ENCODE measurements at places on chromosomes 1 and 21.

DNA sequence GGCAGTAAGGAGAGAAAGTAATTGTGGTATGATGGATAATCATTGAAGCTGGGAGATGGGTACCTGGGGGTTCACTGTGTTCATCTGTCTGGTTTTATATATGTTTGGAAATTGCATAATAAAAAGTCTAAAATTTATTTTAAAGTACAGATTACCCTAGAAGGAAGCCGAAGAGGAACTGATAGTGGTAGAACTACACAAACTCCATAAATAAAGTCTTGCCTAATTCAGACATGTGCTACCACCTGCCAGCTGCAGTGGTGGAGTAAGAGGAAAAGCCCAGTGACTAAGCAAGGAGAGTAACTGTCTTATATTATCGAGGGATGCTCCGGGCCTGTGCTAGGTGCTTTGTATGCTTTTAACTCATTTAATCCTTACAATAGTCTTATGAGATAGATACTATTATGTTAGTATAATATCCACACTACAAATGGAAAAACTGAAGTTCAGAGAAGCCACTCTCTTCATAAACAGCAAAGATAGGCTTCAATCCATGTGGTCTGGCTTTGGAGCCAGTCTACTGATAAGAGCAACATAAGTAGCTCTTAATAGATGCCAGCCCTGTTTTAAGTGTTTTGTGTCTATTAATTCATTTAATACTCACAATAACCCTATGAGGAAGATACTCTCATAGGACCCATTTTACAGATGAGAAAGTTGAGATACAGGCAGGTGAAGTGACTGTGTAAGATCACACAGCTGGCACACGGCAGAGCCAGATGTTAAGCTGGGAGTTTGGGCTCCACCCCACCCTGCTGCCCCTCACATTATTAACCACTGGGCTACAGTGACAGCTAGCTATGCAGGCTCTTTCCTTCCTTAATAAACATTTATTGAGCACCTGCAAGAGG, 56.8 kb upstream of the HNRNPU start:
- no peak for DNase-seq

DNA sequence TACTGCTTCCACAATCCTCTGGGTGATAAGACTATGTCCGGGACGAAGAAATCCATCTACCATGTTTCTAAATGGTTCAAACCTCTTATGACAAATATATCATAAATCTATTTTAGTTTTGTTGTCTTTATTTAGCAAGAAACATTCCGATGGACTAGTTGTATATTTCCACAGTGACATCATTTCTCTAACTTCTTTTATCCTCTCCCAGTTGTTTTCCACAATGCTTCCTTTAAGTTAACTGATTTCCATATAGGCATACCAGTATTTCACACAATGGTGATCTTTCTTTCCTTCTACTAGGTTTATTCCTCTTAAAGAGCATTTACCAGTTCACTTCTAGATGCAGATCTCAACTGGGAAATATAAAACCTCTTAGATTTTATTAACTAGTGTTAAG, 44.8 kb downstream of the USP1 start:
- DNase-seq: no peak

GRCh38 chr1:230458509-230458908, 32.4 kb upstream of the PGBD5 start:
- DNase-seq: no peak

- DNase-seq: peak; percentile 54
These were observed 45.3 kb downstream of the MRPL39 start for GRCh38 chr21:25561668-25562641.

GRCh38 chr1:168379104-168379860, 98.6 kb downstream of the TBX19 start:
- no peak for DNase-seq

DNA sequence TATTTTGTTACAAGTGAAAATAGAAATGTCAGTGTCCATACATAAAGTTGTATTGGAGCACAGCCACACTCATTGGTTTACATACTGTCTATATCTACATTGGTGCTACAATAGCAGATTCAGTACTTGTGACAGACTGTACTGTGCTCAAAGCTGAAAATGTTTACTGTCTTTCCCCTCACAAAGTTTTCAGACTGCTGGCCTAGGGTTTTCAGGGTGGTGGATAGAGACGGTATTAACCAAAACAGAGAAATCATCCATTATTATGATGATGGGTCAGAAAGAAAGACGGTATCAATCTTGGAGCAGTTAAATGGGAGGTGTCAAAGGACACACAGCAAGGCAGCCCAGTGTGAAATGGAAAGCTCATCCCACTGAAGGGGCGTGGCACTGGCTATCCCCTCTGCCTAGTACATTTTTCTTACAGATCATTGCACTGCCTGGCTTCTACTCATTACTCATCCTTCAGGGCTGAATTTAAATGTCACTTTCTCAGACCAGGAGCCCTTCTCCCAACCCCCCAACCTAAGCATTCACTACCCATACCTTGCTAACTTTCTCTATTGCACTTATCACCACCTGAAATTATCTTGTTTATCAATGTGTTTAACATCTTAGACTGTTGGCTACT, 10.2 kb downstream of the JAK1 start:
- DNase-seq: no peak

- DNase-seq: no peak
These were observed 9.5 kb upstream of the YRDC start for GRCh38 chr1:37817481-37817880.

DNA sequence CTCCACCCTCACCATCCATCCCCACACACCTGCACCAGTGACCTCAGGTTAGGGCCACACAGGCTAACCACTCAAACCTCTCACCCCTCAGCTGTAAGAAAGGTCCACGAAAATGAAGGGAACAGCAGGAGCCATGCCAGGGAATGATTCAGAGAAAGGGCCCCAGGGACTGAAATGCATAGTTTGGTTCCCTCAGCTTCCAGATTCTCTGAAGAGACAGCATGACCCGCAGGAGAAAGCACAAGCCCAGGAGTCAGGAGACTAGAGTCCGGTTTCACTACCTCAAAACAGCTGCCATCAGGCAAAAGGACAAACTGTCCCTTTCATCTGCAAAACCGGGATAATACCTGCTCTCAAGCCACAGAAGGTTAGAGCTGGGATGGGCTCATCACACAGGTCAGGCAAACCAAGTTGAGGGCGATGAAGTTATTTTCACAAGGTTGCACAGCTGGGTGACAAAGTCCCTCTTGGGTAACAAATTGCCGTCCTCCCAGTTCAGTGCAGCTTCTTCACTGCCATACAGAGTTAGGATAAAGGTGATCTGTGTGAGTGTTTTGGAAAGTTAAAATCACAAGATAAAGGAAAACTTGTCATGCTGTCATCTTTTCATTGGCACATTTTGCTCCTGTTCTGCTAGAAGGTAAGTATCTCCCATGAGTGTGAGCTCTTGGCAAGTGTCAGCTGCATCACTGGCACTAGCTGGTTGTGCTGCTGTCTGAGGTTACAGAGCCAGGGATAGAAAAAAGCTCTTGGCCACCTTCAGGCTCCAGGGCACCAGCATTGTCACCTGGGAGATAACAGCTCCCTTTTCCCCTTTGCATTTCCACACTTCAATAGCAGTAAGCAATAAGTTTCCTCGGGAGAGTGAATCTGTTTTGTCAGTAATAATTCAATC, 120.4 kb downstream of the KCNH1 start:
- no peak for DNase-seq

GRCh38 chr1:244077473-244078220, 26.6 kb downstream of the ZBTB18 start:
- no peak for DNase-seq

- DNase-seq: no peak
These were observed 599 bp upstream of the TMEM240 start for GRCh38 chr1:1540818-1541628.

DNA sequence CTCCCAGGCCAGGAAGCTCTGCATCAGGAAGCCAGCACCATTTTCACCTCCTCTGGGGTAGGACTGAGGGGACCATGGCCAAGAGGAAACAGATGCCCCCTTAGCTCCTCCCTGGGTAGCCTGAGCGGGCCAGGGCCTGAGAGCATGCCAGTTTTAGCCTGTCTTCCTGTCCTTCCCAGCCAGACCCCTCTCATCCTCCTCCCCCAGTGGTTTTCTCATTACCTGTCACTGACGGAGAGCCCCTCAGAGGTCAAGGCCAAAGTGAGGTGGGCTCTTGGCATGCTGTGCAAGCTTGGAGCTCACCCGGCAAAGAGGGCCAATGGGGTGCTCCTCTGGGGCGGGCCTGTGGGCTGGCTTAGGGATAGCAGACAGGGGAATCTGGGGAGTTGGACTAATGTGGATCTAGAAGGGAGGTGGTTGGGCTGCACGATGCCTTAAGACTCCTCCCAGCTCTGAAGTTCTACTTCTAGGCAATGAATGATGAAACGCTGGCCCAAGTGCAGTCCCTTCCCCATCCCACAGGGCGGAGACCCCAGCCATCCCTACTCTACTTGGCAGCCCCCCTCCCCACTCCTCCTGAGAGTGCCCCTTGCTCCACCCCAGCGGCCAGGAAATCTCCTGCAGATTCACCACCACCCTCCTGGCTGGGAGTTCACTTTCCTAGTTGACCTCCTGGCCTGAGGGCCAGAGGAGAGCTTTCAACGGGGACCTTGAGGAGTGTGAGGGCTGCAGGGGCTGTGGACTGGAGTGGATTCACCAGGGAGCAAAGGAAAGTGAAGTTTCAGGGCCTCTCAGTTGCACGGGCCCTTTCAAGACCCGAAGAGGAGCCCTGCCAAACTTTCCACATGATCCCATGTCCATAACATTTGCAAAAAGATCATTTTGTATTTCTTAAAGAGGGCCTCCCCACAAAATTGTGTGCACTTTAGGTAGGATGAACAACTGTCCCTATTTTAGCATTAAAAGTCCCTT, 9.4 kb upstream of the LMNA start:
- no peak for DNase-seq

DNA sequence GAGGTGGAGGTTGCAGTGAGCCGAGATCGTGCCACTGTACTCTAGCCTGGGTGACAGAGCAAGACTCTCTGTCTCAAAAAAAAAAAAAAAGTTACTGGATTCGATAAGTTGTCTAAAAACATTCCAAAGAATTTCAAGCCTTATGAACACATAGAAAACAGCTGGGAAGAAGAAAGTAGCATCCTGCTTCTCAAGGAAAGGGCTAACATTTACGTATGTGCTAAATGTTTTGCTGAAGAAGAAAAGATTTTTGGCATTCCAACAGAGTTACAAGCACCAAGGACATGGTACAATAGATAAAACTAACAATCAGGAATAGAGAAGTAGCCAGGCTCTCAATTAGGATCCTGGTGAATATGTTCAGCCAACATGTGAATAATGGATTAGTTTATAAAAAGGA, 69.8 kb downstream of the HFM1 start:
- DNase-seq: no peak

DNA sequence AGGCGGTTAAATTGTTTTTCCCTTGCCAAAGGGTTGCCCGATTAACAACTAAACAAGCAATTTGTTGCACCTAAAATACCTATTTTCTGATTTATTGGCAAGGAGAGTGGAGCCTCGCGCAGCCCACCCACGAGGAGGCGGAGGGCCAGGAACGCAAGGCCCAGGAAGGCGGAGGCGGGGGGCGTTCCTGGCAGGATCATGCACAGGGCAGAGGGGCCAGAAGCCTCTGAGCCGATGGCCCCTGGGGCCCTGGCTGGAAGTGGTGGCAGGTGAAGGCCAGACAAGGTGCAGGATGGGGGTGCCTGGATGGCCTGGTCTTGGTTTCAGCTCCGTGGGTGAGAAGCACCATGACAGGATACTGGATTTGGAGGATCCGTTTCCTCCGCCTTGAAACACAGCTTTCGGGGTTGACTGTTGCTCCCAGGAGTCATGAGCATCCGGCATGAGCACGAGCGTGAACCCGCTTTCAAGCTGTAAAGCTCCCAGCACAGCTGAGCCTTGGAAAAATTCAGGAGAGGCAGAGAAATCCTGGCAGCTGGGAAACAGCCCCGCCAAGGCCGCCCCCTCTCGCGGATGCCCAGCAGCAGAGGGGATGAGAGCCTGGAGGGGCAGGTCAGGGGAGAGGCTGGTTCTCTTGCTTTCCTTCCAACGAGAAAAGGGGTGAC, 35.0 kb downstream of the AJAP1 start:
- DNase-seq: no peak

GRCh38 chr21:43034101-43034500, 41.5 kb downstream of the CBS start:
- no peak for DNase-seq

DNA sequence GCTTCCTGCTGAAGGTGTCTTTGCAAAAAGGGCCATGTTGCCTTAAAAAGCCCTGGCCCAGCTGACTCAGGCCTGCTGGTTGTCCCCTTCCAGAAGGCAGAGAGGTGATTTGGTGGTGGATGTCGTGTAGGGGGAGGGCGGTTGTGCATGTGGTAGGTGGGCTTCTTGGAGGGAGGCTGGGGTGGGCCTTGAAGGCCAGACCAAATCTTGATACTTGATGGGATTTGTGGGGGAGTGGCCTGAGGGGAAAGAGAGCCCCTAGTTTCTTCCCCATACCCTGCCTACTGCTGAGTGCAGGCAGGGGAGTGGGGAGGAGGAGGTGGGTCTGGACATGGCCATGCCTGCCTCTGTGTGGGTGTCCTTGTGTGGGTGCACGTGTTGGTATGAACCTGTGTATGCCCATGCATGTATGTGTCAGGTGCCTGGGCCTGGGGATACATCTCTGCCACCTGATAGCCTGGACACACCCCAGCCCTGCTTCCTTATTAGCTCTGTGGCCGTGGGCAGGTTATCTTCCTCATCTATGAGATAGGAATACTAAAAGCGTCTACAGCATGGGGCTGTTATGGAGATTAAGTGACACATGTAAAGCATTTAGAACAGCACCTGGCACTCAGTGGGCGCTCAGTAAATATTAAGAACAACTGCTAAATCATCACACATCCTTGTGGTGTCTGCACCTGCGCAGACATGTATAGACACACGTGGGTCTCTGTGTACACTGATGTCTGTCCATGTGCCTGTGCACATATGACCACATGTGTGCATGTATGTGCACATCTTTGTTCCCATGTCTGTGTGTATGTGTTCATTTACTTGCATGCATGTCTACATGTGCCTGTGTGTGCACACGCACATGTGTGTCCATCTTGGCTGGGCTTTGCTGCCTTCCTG, 17.0 kb downstream of the FAM151A start:
- DNase-seq: no peak

DNA sequence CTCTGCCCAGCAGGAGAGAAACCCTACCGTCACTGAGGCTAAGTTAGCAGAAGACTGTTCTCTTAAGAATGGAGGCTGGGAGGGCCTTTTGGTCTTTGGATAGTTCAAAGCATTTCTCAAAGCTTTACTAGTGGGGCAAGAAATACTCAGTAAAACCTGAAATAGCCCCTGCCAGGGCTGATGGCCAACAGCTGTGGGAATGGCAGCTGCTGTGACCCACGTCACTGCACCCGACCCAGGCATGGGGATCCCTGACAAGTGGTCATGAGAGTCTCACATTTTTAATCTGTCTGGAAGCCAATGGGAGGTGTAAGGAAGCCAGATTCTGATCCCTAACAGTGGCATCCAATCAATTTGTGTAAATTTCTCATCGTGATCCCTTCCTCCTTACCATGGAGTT, 44.5 kb upstream of the ENAH start:
- DNase-seq: no peak

- no peak for DNase-seq
These were observed 4.7 kb downstream of the DDI2 start for GRCh38 chr1:15621975-15622374.

GRCh38 chr1:197912739-197913494, 4.3 kb upstream of the LHX9 start:
- DNase-seq: no peak

All from stimulated activated CD8-positive, alpha-beta memory T cell treated with anti-CD3 and anti-CD28 coated beads, Interleukin-7, amount 100 ng/mL, for 1 hour (primary cell).